ENCODE measurements at places on chromosomes 2 and 18.

- DNase-seq, result no peak
Observed at GRCh38 chr2:184646177-184646576, 47.8 kb downstream of the ZNF804A start.

GRCh38 chr2:65031341-65032018 lies 24.7 kb upstream of the CEP68 start:
- DNase-seq, result no peak

DNA sequence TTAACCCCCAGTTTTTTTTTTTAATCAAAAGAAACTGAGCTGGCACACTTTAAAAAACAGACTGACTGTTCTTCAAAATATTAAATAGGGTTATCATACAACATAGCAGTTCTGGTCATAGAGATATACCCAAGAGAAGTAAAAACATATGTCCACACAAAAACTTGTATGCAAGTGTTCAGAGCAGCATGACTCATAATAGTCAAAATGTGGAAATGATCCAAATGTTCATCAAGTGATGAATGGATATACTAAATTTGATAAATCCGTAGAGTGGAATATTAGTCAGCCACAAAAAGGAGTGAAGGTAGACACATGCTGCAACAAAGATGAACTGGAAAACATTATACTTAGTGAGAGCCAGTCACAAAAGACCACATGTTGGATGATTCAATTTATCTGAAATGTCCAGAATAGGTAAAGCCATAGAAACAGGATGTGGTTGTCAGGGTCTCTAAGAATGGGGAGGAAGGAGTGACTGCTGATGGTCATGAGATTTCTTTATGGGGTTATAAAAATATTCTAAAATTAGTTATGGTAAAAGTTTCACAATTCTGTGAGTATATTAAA lies 5.1 kb downstream of the SMIM21 start:
- DNase-seq, result no peak

- DNase-seq, result no peak
Observed at GRCh38 chr2:142076317-142076716, 54.5 kb downstream of the LRP1B start.

GRCh38 chr18:39425172-39425850 lies 1859.7 kb upstream of the CELF4 start:
- no peak for DNase-seq

DNA sequence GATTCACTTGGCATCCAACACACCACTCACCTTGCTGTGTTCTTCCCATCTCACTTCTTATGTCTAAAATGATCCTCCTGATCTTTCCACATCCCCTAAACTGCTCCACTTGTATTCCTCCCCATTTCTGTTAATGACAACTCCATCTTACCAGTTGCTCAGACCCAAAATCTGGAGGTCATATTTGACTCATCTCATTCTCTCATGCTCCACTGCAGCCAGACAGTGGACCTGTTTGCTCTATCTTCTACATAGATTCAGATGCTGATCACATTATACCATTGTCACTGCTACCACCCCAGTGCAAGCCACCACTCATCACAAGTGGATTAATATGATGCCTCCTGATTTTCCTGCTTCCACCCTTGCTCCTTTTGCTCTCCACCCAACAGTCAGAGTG lies 7.9 kb upstream of the NABP1 start:
- no peak for DNase-seq
